HepG2 (cell line): ENCODE measurements at places on chromosomes 6 and 20. TPM values are rescaled to one million over a fixed set of nuclear protein-coding genes. Genes with fewer than 3 reads are reported as not detected.

- no peak for DNase-seq
- H3K27me3 ChIP-seq: peaks cover 10% of the 10 kb centered on the region; the same call in 1 of the 3 replicates
- no peaks in the 10 kb centered on the region for H3K36me3 ChIP-seq
- H3K27ac ChIP-seq: no peak overlapping the region
These were observed 292.1 kb downstream of the SOX4 start for GRCh38 chr6:21885532-21886114.

The ME1 gene
- total RNA-seq: not detected in 2 replicates

DNA sequence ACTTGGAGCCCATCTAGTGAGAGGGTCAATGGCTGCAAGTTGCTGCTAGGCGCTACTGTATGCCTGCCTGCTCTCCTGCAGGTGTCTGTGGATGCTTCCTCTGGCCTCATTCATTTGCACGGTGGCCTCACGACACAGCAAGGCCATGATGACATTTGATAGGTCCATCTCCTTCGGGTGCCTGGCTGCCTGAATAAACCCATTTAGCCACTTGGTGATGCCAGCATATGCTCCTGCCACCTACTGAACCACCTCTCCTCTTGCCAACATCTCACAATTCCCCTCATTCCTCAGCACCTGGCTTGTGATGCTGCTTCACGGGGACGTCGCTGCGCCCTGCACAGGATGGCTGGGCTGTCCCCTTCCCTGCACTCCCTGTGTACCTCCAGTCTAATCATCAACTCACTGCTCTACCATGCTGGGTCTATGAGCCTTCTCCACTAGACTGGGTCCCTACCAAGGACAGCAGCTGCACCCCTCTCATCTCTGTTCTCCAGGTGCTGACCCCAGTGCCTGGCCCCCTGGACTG is 51.1 kb downstream of the AGPAT4 start:
- no peak overlapping the region for H3K27ac ChIP-seq
- no peaks in the 10 kb centered on the region for H3K4me1 ChIP-seq
- no peaks in the 10 kb centered on the region for H3K36me3 ChIP-seq
- no peaks in the 10 kb centered on the region for H3K27me3 ChIP-seq

DNA sequence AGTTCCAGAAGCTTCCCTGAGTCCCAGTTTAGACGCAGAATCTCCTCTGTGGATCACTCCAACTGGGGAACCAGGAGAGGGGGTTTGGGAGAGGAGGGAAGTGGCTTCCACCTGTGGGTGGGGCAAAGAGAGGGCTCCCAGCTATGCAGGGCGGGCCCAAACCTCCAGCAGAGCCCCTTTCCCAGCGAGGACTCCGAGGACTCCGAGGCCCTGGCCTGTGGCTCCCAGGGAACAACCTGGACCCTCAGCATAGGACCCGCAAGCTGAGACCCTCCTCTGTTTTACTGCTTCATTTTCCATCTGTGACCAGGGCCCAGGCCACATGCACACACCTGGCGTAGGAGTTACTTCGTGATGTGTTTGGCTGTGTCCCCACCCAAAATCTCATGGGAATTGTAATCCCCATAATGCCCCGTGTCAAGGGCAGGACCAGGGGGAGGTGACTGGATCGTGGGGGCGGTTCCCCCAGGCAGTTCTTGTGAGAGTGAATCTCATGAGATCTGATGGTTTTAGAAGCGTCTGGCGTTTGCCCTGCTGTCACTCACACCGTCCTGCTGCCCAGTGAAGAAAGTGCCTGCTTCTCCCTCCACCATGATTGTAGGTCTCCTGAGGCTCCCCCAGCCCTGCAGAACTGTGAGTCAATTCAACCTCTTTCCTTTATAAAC is 27.9 kb downstream of the NTSR1 start:
- DNase-seq: no peak
- H3K27me3 ChIP-seq: peaks cover 98% of the 10 kb centered on the region
- H3K27ac ChIP-seq: no peak overlapping the region
- no peak overlapping the region for H3K4me3 ChIP-seq
- H3K36me3 ChIP-seq: no peaks in the 10 kb centered on the region

GRCh38 chr6:14699803-14700601 is 545.9 kb upstream of the JARID2 start:
- H3K27ac ChIP-seq: no peak overlapping the region
- no peaks in the 10 kb centered on the region for H3K4me1 ChIP-seq
- H3K4me3 ChIP-seq: no peak overlapping the region
- DNase-seq: no peak
- H3K36me3 ChIP-seq: no peaks in the 10 kb centered on the region

The SLC17A1 gene
- 0.09 TPM in 1 of 2 replicates, not detected in the other for total RNA-seq

DNA sequence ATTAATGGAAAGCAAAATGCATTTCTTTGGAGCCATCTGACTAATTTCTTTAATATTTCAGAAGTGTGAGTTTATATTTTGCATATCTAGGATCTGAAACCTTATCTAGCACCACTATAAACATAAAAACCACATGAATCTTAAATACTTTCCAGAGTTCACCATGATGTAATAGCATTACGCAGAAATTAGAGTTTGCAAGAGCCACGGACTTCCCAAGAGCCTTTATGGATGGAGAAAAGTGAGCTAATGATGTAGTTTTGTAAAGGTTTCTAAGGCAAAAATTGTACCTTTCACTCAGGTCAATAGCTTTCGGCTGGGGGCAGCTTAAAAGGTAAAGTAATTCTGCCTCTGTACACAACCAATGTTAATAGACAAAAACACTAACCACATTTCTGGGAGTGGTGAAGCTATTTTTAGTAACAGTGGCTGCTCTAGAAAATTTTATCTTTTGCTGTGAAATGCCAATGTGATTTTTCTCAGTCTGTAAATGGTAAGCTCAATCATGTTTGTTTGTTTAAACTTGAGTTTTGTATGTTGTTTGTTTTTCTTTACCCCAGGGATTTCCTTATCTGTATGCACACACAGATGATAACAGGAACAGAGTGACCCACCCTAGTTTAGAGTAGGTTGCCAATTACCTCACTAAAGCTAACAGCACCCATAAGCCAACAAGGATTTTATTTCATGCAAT is 80.5 kb downstream of the FILIP1 start:
- DNase-seq: no peak
- no peak overlapping the region for H3K27ac ChIP-seq

The GSTA1 gene
- total RNA-seq: 282 and 403 TPM in 2 replicates

DNA sequence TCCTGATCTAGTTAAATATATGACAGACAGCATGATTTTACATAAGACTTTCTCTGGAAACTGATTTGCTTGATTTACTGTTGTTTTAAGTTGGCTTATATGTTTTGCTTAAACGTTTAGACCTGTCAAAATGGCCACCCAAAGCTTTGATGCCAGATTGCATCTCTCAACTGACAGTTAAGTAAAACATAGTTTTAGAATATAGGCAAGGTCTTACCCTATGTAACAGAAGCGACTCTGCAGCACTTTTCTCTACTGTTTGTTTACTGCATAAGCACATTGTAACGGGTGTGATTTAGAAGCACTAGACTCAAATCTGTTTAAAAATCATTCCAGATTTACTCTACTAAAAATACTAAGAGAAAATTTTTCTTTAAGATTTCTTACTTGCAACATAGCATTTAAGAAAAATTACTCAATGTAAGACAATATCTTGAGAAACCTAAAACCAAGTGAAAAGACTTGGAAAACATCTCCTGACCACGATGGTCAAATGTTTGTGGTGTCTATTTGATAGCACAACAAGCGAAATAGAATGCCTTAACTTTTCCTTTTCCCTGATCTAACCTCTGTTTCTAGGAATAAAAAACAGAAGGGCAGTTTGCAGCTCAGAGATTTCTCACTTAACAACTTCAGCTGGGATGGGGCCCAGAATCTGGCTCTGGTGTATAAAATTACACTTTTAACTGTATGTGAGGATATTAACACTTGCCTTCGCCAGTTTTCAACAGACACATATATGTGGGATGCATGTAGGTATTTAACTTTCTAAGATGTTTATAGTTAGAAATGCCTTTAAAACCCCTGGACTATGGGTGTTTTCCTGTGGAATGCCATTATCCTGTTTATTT is 47.4 kb downstream of the AIG1 start:
- no peak overlapping the region for H3K4me3 ChIP-seq
- DNase-seq: no peak
- H3K4me1 ChIP-seq: peaks cover 46% of the 10 kb centered on the region
- H3K27me3 ChIP-seq: no peaks in the 10 kb centered on the region

The TFAP2B gene
- not detected in 2 replicates for total RNA-seq

GRCh38 chr6:107718341-107718740 is 105.8 kb downstream of the SCML4 start:
- no peak overlapping the region for H3K27ac ChIP-seq
- peaks cover under 1% of the 10 kb centered on the region; the same call in 2 of the 3 replicates for H3K27me3 ChIP-seq
- H3K4me1 ChIP-seq: no peaks in the 10 kb centered on the region
- no peak overlapping the region for H3K4me3 ChIP-seq
- no peaks in the 10 kb centered on the region for H3K36me3 ChIP-seq

The GFOD1 gene
- 6.4 TPM in 2 replicates for total RNA-seq
